Activated naive CD4-positive, alpha-beta T cell (primary cell): ENCODE measurements at places on chromosomes 13 and 19.
A peak's percentile ranks its signal among the peaks of the same experiment; 100 is the strongest.

- no peak for DNase-seq
Observed at GRCh38 chr19:42191855-42192254, 25.6 kb downstream of the DEDD2 start.

DNA sequence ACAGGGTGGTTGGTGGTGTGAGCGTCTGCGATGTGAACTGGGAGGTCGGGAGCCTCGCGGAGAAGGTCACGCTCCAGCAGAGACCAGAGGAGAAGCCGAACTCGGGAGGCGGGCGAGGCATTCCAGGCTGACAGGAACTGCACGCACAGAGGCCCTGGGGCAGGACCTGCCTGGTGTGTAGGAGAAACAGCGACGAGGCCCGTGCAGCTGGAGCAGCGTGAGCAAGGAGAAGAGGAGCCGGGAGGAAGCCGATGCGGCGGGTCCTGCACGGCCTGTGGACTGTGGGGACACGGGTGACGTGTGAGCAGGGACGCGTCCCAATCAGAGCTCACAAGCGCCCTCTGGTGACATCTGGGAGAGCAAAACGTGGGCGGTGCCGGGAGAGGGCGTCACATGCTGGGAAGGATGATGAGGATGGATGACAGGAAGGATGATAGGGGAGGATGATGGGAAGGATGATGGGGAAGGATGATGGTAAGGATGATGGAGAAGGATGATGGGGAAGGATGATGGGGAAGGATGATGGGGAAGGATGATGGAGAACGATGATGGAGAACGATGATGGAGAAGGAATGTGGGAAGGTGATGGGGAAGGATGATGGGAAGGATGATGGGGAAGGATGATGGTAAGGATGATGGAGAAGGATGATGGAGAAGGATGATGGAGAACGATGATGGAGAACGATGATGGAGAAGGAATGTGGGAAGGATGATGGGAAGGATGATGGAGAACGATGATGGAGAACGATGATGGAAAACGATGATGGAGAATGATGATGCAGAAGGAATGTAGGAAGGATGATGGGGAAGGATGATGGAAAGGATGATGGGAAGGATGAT is 16.1 kb upstream of the MADCAM1 start:
- no peak for DNase-seq

DNA sequence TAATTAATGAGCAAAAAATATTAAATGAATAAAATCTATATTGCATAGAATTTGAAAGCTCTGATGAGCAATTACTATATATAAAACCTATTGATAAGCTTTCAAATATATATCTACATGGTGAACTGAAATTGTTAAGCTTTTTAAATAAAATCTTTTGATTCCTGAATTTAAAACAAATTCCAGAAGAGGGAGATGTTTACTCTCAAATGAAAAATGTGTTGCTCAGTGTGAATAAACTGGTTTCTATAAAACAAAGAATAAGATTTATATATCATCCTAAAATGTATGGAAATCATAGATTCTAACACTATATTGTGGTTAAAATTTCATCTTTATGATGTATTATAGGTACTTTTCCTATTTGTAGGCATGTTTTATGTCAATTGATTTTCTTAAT is 171.5 kb upstream of the SLITRK6 start:
- no peak for DNase-seq

- DNase-seq: no peak
Observed at GRCh38 chr19:11227195-11227886, 12.1 kb upstream of the ANGPTL8 start.

GRCh38 chr19:28715157-28715556 is 497.8 kb downstream of the UQCRFS1 start:
- DNase-seq: no peak

DNA sequence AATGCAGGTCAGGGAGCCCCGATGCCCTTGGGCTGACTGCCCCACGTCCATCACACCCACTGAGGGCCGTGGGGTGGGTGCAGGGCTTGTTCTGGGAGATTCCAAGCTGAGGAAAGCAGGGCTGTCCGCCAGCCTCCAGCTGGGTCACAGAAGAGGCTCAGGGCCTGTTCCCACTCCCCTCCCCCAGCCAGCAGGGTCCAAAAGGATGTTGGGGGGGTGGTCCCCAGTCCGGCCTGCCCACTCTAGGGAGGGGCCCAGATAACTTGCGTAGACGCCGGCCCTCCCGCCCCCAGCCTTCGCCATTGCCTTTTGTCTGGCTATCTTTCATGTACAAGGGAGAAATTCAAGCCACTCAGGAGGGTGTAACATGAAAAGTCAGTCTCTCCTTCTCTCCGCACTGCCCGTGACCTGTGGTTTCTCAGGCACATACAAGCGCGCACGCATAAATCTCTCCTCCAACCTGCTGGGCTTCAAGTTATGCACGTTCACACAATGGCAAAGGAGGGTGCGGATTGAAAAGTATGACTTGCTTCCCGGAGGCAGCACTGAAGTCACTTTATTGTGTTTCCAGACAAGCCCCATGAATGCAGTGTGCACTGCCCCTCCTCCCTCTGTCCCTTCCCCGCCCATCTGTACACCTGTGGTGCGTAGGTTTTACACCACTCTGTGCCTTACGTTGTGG is 20.2 kb downstream of the CARM1 start:
- no peak for DNase-seq

- no peak for DNase-seq
Observed at GRCh38 chr13:49023431-49023830, 47.7 kb downstream of the FNDC3A start.

DNA sequence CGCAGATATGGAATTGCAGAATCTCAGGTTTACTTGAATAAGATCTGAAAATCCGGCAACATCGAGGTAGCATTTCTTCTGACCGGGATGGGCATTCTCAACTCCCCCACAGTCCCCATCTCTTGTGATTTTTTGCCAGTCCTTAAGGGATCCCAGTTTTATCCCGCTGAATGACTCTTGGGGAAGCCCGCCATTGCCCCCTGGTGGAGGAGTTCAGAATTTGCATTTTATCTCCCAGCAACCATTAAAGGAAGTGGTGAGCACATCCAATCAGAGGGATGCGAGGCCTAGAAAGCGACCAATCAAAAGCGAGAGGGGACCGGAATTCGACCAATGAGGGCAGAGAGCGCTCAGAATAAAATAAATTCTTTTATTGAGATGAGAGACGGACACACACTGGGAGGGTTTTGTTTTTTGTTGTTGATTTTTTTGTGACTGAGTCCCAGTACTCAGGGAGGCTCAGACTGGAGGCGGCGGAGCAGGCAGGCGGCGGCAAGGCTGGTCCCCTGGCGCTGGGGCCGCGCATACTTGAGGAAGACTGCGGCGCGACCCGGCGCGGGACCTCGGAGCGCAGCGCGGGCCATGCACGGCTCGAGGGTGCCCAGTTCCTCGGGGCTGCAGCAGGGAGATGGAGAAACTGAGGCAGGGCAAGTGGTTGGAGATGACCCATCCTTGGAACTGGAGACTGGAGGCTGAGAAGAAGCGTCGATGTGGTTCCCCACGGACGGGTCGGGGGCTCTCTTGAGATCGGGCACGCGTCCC is 3.9 kb upstream of the TTC9B start:
- no peak for DNase-seq

- DNase-seq: peak; percentile 89
Observed at GRCh38 chr19:11766597-11767591, at the start of gene ZNF441. Gene ZNF441 (plus strand): TSS chr19:11767000. CDS start chr19:11767194, 194 bp downstream.
